ENCODE measurements at places on chromosomes 16 and 17. TPM values are rescaled to one million over a fixed set of nuclear protein-coding genes. Genes with fewer than 3 reads are reported as not detected.

DNA sequence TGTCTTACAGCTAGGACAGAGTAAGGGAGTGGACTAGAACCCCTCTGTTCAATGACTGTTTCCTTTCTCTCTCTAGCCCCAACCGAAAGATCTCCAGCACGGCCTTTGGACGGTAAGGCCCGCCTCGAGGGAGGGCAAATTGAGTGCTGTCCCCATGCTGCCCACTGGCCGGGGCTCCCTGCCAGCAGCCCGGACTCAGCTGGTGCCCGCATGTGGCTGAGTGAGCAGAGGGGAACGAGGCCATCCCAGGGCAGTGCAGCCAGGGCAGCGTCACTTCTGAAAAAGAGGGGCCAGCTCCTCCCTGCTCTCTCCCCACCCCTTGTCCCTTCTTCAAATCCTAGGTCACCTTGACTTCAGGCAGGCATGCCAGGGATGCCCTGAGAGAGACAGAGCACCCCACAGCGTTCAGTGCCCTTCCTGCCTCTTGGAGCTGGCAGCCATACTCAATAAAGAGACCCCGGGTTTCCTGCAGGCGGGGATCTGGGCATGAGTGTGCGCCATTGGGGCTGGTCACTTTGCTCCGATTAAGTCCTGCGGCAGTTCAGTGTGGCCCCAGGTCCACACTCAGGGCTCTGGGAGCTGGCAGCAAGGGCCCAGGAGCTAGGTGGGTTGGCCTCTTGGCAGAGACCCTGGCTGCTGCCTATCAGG, 130.9 kb downstream of the RAB11FIP4 start:
- DNase-seq, result no peak

- DNase-seq, result no peak
Observed at GRCh38 chr17:69434164-69434579, 19.7 kb downstream of the MAP2K6 start.

GRCh38 chr17:73091770-73092522, 542 bp downstream of the SLC39A11 start:
- DNase-seq, result no peak

SGCA gene
- 95.5 TPM for total RNA-seq

ATAD5 gene
- 0.81 TPM for total RNA-seq

GRCh38 chr16:67718668-67719047, 458 bp downstream of the GFOD2 start:
- DNase-seq, result no peak

ADAM11 gene
- total RNA-seq, result 5.7 TPM

AOC2 gene
- 0.68 TPM for total RNA-seq

DNA sequence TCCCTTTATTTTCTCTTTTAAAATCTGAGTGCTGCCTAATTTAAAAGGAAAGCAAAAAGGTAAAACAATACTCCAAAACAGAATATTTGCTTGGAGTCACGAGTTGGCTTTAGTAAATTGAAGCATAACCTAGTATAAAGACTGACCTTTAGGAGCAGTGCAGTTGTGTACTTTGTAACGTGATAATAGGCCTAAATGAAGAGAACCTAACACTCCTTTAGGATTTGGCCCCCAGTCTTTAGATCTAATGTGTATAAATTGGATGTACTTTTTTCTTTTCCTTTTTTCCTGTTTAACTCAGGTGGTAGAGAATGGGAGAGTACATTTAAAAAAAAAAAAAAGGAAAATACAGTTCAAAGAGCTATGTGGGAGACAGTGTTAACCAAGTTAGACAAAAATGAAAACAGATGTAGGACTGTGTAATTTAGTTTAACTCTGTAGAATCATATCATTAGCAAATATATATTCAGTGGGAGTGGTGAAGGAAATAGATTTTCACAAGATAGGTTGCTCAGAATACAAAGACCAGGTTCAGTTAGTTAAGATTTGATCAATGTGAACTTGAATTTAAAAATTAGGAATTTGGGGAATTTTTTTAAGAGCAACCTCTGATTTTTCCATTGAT, 16.8 kb downstream of the CPD start:
- DNase-seq, result no peak

CRYBA1 gene
- not detected for total RNA-seq

DNA sequence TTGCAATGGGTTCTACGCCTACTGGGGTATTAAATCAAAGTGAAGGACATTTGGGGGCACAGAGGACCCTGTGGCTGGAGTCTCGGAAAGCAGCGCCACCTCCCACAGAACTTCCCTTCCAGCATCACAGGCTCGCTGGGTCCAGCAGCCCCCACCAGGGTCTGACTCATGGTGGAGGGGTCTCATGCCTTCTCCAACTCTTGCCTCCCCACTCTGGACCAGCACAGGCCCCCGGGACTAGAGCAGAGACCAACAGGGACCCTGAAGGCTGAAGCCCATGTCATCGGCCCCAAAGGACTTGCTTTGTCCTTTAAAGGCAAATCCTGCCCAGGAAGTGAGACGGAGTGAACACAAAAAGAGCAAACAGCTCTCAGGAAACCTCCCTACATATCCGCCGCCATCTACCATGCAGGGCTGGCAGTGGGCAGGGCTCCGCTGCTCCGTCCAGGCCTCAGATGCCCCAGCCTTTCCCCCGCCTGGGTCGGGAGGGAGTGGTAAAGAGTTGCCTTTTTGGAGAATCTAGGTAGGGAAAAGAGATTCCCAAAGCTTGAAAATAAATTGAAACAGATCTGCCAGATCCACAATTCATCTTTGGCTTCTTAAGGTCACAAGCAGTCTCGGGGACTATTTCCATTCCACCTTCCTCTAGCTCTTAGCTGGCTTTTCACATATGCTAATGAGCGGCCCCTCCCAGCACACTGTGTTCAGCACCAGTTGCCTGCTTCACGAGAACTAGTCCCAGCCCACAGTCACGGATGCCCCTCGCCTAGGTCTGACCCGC, 2.1 kb upstream of the GPRC5C start:
- no peak for DNase-seq

GRCh38 chr16:20203272-20203671, 124.0 kb downstream of the GP2 start:
- no peak for DNase-seq

GRCh38 chr16:71357681-71358080, 842 bp upstream of the CALB2 start:
- DNase-seq, result no peak

- no peak for DNase-seq
Observed at GRCh38 chr17:5557990-5558389, 26.3 kb downstream of the NLRP1 start.

GRCh38 chr16:4515611-4516233, 22.9 kb downstream of the CDIP1 start:
- DNase-seq, result no peak

DNA sequence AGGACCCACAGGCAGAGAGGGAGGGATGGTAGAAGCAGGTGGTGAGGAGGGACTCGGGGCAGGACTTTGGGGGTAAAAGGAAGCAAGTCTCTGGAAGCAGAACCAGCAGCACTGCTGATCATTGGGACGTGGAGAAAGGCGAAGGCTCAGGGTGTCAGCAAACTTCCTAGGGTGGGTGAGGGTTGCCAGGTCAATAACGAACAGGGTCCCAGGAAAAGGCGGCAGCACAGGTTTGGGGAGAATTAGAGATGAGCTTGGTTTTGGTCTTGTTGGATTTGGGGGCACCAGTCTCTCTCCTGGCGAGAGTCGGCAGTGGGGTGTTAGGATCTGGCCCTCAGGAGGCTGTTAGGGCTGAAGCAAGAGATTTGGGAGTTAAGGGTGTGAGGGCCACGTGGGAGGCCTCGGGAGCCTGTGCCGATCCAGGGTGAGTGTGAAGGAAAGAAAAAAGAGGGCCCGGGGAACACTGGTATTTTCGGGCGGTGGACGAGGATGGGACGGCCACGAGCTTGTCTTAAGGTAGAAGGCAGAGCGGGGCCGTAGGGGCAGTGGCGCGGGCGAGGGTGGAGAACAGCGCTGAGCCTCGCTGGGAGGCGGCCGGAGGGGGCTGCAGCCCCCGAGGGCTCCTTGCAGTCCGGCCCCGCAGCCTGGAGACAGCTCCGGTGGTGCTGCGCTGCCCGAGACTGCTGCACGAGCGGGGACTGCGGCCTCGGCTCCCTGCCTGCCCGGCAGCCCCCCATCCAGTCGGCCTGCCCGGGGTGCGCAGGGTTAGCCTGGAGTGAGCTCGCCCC, 765 bp upstream of the ADORA2B start:
- no peak for DNase-seq

GRCh38 chr16:12245088-12245920, 268.8 kb downstream of the SNX29 start:
- no peak for DNase-seq

MC1R gene
- 13.1 TPM for total RNA-seq

MPP3 gene
- total RNA-seq, result 32.8 TPM

GRCh38 chr16:23999663-24000062, 163.9 kb downstream of the PRKCB start:
- DNase-seq, result no peak

CCL5 gene
- total RNA-seq, result 7.1 TPM

GRCh38 chr16:72961115-72961832, 86.7 kb downstream of the ZFHX3 start:
- DNase-seq, result no peak

KRTAP3-1 gene
- not detected for total RNA-seq

DNA sequence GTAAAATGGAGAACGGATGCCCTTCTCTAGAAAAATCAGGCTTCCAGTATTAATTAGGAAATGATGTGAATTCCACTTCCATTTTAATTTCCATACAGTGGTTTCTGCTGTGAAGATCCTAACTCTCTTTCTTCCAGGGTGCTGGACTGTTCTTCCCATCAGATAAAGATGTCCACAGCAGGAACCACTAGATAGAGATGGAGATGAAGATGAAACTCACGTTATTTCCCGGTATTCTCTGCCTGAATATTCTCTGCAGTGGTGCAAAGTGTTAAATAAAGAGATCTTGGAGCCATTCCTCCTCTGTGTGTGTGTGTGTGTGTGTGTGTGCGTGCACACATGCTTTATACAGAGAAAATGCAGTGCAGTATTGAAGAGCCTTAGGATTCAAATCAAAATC, 727.5 kb downstream of the KCNJ2 start:
- no peak for DNase-seq

DNA sequence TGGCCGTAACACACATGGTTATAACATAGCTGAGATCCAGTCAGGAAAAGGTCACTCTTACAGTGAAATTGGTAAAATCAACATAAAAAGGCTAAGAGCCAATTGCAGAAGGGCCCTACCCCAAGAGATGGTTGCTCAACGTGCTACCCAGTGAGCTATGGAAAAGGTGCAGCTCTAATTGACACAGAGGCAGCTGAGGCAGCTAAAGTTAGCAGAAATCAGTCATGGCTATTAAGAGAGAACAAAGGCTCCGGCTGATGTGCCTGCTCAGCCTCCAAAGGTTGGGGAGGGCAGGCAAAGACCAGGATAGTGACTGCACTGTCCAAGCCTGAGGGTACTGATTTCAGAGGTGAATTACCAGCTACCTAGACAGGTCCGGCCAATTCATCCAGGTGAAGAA, 76.5 kb upstream of the ATP2A3 start:
- DNase-seq, result no peak

- DNase-seq, result peak; percentile 53
Observed at GRCh38 chr17:81345228-81346089, 49.8 kb upstream of the BAHCC1 start.

WFDC1 gene
- 4.6 TPM for total RNA-seq

GRCh38 chr17:33381201-33381600, 88.1 kb upstream of the ASIC2 start:
- no peak for DNase-seq

DNA sequence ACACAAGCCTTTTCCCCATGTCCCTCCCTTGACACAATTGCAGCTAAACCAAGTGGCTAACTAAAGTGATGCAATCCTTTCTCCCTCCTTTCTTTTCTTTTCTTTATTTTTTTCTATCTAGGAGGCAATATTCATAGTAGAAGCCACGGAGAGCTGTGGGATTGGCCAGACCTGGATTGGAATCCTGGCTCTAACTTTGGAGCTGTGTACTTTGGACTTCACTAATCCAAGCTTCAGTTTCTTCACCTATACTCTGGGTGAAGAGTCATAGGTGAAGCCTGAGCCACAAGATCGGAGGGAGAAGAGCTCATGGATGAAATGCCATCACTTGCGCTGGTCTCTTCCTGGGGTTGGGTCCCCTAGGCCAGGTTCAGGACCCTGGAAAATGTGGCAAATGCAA, 177.2 kb downstream of the IRX5 start:
- no peak for DNase-seq

GNG13 gene
- not detected for total RNA-seq

DNA sequence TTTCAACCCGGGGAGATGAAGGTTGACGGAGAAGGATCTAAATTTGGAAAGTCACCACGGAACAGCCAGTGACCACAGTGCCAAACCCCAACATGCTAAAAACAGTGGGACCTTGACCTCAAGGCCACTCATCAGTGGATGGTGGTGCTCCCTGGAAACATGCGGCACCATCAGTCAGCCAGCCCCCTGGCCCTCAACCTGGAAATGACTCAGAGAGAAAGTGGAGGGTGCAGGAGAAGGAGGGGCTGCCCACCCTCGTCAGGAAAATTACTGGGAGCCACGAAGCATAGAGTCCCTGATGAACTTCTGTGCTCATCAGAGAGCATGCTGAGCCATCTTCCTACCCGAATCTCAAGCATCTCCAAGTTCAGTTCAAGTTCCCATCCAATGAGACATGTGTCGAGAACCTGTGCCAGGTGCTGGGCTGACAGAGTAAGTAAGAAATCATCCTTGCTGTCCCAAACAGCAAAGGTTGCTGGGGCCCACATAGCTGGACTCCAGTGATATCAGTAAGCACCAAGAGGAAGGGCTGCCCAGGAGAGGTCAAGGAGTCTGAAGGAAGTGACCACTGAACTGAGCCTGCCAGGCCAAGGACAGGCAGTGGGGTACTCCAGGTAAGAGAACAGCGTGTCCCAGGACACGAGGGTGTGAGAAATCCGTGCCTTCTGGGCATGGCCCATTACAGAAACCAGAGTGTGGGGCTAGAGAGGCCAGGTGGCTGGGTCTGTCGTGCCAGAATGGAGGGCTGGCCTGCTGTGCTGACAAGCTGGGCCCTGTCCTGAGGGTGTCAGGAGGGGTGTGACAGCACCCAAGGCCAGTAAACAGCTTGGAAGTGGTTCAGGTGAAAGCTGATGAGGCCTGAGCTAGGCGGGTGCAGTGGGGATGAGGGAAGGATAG, 5.2 kb downstream of the PECAM1 start:
- peak; percentile 10 for DNase-seq

DNA sequence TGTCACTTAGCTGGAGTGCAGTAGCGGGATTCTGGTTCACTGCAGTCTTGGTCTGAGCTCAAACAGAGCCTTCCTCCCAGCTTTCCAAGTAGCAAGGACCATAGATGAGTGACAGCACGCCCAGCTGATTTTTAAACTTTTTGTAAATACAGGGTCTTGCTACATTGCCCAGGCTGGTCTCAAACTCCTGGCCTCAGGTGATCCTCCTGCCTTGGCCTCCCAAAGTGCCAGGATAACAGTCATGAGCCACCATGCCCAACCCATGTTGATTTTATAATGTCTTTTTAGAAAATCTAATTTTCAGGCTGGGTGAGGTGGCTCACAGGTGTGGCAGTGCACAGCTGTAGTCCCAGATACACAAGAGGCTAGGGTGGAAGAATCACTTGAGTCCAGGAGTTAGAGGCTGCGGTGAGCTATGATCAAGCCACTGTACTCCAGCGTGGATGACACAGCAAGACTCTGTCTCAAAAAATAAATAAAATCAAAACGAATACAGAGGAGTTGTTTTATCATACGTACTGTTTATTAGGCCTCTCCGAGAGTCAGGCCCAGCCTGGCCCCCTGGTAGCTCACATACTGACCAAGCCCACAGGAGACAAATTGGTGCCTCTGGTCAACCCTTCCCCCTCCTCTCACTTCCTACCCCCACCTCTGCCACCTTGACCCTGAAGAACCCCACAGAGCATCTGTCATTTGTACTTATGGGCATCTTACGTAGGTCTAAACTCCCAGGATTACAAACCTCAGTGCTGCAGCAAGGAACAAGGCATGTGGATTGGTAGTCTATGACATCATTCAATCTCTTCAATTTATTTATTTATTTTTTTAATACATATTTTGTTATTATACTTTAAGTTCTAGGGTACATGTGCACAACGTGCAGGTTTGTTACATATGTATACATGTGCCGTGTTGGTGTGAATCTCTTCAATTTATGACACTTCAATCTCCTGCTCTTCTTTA, 13.6 kb downstream of the C16orf86 start:
- no peak for DNase-seq

Measured in thoracic aorta (tissue), 2 donors.